Stimulated activated CD8-positive, alpha-beta memory T cell treated with anti-CD3 and anti-CD28 coated beads, Interleukin-7, amount 100 ng/mL, for 1 hour (primary cell): ENCODE measurements at places on chromosomes 3 and 15.

DNA sequence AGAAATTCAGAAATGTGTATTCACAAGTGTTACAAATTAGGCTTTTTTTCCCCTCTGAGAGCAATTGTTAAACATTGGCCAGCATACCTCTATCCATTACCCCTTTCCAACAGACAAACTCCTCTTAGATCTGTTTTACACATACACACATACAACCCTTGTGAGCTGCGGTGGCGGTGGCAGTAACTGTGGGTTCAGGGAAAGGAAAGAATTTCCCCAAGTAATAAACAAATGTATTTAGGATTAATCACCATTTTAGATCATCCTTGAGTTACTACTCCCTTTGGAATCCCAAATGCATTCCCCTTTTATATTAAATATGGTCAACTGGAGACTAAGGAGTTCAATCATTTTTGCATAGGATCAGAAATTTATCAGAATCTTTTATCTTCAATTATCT lies 667.0 kb downstream of the FHIT start:
- DNase-seq = no peak

- no peak for DNase-seq
Observed at GRCh38 chr3:51642462-51642861, 28.6 kb upstream of the TEX264 start.

- DNase-seq = no peak
Observed at GRCh38 chr15:63953524-63953923, 92.8 kb downstream of the DAPK2 start.

DNA sequence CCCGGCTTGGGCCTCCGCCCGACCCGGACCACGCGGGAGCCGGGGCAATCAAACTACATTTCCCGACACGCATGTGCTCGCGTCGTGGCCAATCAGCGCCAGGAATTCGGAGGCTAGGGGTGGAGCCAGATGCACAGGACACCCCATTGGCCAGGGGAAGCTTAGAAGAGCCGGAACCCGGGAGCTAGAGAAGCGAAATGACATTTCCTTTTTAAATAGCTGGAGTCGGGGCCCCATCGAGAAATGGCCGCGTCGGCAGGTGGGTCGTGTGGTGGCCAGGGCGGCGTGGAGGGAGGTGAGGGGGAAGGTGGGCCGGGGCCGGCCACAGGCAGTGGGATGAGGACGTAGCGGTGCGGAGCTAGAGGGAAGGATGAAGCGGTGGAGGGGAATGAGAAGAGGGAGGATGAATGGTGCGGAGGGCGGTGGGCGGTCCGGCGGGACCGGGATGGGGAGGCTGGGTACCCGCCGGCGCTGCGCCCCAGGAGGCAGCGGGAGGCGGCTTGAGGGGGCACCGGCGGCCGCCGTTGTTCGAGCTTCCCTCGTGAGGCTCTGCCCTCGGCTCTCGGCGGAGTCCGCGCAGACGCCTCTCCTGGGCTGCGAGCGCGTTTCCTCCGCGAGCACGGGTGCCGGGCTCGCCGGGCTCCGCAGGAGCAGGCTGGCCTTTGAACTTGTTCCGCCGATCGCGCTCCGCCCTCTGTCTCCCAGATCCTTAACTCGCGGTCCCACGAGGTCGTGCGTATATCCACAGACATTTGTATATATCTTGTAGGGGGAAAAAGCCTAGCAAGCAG lies at the start of gene KBTBD8:
KBTBD8 (plus strand) TSS at position 195 of the 791 bp plus-strand sequence; CDS start at position 244, 49 bp downstream.
- peak; percentile 92 for DNase-seq
